ENCODE measurements at places on chromosomes 3 and 15. TPM values are rescaled to one million over a fixed set of nuclear protein-coding genes. Genes with fewer than 3 reads are reported as not detected.

DNA sequence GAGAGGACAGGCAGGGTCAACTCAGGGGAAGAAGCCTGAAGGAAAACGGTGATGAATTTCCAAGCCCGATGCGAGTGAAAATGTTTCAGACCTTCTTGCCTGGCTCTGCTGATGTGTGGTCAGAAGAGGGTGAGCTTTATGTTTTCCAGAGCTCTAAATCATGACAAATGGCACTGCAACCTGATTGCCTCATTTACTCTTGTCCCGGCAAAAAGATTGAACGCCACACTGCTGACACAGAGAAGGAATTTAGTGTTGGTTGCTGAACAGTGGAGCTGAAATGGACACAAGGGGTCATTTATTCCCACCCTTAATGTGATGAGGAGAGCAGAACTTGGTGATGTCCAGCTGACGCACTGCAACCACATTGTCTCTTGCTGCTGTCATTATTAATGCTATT lies 36.1 kb upstream of the GABRG3 start:
- DNase-seq: no peak

- DNase-seq: no peak
Measured at GRCh38 chr15:38691377-38691776, 126.8 kb upstream of the RASGRP1 start.

DNA sequence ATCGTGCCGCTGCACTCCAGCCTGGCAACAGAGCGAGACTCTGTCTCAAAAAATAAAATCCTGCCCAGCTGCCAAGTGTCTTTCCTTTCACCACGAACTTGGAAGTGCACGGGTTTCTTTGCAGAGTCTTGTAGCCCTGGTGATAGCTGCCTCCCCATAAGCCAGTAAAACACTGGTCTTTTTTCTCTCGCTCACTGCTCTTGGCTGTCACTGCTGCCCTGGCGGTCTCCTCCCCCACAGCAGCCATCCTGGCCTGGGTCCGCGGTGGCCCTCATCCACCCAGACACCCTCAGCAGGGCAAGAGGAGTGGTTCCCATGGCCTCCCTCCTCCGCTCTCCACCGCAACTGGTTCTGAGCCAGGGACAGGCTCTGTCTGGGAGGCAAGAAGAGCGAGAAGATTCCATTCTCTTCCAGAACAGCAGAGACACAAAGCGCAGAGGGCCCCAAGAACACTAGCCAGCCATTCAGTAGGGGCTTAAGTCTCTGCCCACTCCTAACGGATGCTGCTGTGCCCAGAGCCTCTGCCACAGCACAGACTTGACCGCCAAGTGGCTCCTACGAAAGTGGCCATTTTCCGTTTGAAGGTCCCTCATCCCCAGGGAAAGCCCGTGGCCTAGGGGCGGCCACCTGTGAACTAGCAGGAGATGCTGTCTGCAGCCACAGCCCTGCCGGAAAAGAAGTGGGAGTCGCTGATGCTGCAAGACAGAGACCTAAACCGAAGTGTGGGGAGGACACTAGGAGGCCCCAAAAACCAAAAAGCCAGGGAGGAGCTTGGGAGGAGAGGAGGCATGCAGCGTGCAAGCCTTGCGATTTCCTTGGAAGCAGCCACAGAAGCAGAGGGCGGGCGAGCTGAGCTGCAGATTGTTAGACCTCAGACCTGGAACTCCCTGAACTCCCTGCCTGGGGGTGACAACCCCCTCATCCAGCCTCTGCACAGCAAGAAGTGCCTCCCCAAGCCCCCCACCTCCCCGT lies 44.1 kb downstream of the KLHL25 start:
- DNase-seq: no peak

- no peak for DNase-seq
Measured at GRCh38 chr3:194314388-194315068, 36.6 kb downstream of the CPN2 start.

DNA sequence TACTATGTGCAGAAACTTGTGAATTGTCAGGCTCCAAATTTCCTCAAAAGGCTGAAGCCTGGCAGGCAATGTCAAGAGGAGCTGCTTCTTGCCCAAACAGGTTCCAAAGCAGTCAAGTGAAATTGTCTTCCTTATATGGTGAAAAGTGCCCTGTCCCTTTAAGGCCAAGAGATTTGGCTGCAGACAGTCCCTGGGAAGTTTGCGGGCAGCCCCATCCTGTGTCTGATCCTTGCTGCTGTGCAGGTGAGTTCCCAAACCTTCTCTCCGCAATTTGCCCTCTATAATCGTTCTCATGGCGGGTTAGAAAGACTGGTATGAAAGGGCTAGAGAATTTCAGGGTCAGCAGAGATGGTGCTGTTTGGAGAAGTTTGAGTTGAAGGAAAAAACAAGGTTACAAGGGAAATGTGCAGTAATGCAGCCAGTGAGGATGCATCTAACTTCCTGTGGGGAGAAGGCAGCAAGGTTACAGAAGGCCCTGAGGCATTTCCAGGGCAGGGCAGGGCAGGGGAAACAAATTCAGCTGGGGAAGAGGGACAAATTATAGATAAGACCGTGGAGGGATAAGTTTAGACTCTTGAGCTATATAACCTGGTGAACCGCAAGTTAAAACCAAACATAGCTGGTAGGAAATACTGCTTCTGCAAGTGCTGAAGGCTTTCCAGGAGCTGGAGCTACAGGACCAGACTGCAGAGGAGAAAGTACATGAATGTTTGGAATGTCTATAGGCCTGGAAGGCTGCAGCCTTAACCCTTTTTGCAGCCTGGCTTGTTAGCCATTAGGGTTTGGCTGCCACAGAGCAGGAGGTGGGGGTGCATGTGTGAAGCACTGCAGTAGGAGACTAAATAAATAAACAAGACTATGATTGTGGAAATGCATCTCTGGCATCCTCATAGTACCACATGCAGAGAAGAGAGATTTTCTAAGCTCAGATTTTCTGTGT lies 256.2 kb upstream of the IL12A start:
- no peak for DNase-seq

Gene RTP4
- not detected for total RNA-seq

- DNase-seq: no peak
Measured at GRCh38 chr3:95731753-95732152, 1082.6 kb upstream of the EPHA6 start.

- no peak for DNase-seq
Measured at GRCh38 chr3:63909431-63909830, 2.8 kb downstream of the SCAANT1 start.

- no peak for DNase-seq
Measured at GRCh38 chr3:64756398-64756986, 68.7 kb upstream of the ADAMTS9 start.
